NCI-H1930 (cell line): ENCODE measurements at places on chromosomes 5 and 9.

DNA sequence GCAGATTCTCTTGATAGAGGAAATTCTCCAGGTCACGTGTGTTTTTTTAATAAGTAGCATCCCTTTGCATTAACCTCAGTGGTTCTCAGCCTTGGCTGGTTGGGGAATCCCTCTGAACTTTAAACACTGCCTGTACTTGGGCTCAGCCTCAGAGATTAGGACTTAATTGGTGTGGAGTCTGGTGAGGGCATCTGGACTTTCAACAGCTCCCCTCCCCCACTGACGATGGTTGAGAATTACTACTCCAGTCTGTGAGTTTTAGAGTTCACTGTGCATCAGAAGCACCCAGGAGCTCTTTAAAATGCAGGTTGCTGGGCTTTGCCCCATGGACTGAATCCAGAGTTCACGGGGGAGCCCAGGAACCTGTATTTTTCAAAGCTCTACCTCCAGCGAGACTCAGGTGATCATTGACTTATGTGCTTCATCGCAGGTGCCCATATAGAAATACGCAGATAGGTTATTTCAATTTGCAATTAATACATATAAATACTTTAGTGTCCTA, 71.4 kb downstream of the DAPK1 start:
- no peak for DNase-seq

- no peak for DNase-seq
Measured at GRCh38 chr5:19626211-19626610, 361.8 kb downstream of the CDH18 start.

- DNase-seq, result no peak
Measured at GRCh38 chr5:3659907-3660306, 64.3 kb downstream of the IRX1 start.

- no peak for DNase-seq
Measured at GRCh38 chr5:76724871-76725270, 8.9 kb downstream of the F2R start.

DNA sequence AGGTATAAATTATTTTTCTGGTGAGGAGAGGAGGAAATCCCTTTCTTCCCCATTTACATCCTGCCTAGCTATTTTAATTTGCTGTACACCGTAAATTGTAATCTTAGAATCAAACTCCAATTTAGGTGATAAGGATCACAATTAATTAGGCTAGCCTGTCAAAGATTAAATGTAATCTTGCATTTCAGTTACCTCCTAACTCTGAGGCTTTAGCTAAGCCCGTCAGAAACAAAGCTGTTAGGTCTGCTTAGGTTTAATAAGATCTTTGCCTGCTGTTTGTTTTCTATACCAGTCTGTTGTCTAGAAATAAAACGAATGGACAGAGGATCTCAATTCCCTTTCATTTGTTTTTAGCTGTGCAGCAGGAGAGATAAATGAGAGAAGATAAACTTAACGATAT, 51.5 kb downstream of the PIK3R1 start:
- no peak for DNase-seq

- no peak for DNase-seq
Measured at GRCh38 chr9:90946982-90947381, 145.4 kb downstream of the SYK start.

- no peak for DNase-seq
Measured at GRCh38 chr5:116696366-116696765, 121.7 kb upstream of the SEMA6A start.

GRCh38 chr5:38557308-38557710, 863 bp upstream of the LIFR start:
- DNase-seq, result no peak

DNA sequence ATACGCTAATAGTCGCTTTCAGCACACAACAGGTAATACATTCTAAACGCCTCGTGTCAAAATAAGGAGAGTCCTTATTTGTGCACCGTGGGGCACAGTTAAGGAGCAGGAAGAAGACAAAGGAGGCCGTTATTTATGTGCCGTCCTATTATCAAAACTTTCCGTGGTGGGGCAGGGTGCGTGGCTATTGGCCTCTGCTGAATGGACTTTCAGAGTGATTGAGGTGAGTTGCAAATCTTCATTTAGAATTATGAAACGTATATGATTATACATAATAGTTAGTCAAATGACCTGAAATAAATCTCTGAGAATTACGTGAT, 833 bp downstream of the C5orf24 start:
- no peak for DNase-seq

DNA sequence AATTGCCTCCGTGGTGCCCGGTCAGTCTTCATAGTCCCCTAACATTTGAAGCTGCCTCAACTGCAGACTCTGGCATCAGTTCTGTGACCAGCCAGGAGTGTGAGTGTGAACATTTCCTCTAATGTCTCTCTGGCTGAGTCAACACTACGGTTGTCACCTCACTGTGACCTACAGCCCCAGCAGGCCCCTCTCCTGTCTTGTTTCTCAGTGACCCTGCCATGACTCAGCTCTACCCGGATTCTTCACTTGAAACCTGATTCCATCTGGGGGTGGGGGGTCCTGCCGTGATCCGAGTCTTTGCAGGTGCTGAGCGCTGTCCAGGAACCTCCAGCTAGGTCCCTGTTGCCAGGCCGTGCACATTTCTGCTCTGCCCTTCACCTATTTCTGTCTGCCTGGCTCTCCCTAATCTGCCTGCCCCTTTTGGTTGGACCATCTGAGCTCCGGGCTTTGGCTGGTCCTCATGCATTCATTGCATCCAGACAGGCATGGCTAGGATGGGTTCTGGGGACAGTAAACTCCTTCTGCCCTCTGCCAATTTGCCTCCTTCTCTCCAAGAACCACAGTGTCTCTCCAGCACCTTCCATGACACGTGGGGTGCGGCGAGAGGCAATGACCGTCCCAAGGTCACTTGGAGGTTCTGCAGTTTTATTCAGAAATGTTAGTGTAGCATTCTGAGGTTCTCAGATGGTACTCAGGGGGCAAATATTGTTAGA, 24.2 kb downstream of the STC2 start:
- no peak for DNase-seq

DNA sequence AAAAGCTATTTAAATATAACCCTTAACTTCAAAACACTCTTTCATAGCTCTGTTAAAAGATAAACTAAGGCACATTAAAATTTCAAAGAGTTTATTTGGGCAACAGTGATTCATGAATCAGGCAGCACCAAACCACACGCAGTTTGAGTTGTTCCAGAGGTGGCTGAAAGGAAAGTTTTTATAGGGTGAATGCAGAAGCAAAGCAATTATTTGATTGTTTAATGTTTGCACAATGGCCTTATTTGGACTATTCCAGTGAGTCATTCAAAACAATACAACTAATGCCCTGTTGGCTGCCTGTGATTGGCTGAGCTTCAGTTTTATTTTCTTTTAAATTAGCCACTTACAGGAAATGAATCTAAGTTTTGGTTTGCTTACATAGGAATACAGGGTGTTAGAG, 125.3 kb downstream of the CEP120 start:
- DNase-seq, result no peak

GRCh38 chr5:160640406-160640805, 211.6 kb downstream of the ATP10B start:
- DNase-seq, result no peak

DNA sequence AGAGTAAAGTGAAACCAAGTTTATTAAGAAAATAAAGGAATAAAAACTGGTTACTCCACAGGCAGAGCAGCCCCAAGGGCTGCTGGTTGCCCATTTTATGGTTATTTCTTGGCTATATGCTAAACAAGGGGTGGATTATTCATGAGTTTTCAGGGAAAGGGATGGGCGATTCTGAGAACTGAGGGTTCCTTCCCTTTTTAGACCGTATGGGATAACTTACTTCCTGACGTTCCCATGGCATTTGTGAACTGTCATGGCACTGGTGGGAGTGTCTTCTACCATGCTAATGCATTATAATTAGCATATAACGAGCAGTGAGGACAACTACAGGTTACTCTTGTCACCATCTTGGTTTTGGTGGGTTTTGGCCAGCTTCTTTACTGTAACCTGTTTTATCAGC, 323.9 kb upstream of the PTGER4 start:
- no peak for DNase-seq

GRCh38 chr9:99885747-99886146, 20.7 kb upstream of the STX17 start:
- no peak for DNase-seq

DNA sequence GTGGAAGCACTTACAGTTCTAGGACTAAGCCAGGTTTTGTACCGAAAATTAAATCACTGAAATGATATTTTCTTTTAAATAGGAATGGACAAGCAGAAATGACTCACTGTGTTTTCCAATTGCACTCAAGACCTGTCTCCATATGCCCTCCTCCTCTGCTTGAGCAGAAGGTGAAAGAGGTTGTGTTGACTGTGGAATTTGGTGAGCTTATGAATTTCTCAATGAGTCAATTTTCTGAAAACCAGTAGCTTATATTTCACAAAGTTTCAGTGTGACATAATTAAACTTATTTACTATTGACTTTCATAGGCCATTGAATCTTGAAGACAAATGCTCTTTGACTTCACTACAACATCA, 249.9 kb downstream of the NPR3 start:
- no peak for DNase-seq

- DNase-seq, result no peak
Measured at GRCh38 chr5:13746026-13746425, 198.5 kb downstream of the DNAH5 start.

GRCh38 chr9:121768416-121769015, 117.1 kb downstream of the DAB2IP start:
- no peak for DNase-seq

GRCh38 chr5:179055436-179055835, 4.7 kb upstream of the ZNF354C start:
- DNase-seq, result no peak

DNA sequence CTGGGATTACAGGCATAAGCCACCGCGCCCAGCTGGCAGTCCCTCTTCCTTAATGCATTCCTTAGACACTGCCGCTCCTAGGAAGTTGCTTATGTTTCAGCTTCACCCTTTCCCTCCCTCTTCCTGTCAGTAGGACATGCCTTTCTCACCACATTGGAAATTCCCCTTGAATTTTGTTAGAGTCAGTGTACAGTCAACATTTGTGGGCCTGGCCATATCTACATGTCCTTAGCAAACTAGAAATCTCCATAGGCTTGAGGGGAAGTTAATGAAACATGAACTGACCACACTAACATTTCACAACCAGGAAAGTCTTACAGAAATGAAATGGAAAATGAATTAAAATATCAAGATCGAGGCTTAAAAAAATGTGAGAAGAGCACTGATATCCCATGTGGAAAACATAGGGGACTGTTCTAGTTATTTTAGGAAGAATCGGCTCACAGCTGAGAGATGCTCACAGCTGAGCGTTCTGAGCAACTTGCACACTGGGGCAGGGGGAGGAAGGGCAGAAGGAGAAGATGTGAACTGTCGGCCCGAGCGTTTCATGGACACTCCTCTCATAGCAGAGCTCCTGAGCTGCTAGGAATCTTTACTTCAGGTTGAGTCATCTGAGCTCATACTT, 21.1 kb upstream of the LVRN start:
- DNase-seq, result no peak
